Urinary bladder (tissue), 4 donors: ENCODE measurements at places on chromosomes 5 and 9. TPM values are rescaled to one million over a fixed set of nuclear protein-coding genes. Genes with fewer than 3 reads are reported as not detected.

FABP6 gene
- 1.4 TPM for total RNA-seq

SLC6A3 gene
- not detected for total RNA-seq

OR1Q1 gene
- not detected for total RNA-seq

TBC1D13 gene
- 8.2 TPM for total RNA-seq

RMND5B gene
- 18.1 TPM for total RNA-seq

CAVIN4 gene
- total RNA-seq, result 12.8 TPM

CATSPER3 gene
- total RNA-seq, result not detected

SLC6A19 gene
- not detected for total RNA-seq

ISL1 gene
- total RNA-seq, result 7.9 TPM
